Activated naive CD4-positive, alpha-beta T cell treated with anti-CD3 and anti-CD28 coated beads for 36 hours (primary cell): ENCODE measurements at places on chromosomes 13 and 19. TPM values are rescaled to one million over a fixed set of nuclear protein-coding genes. Genes with fewer than 3 reads are reported as not detected.

The LRRC4B gene
- not detected for total RNA-seq

- H3K36me3 ChIP-seq = peaks cover 16% of the 10 kb centered on the region
- no peaks in the 10 kb centered on the region for H3K27me3 ChIP-seq
- H3K4me1 ChIP-seq = peaks cover 14% of the 10 kb centered on the region
- no peak overlapping the region for H3K4me3 ChIP-seq
- H3K27ac ChIP-seq = no peak overlapping the region
- DNase-seq = no peak
These were observed 4.7 kb upstream of the MVB12A start for GRCh38 chr19:17415121-17415520.

GRCh38 chr19:2588081-2588777 lies 112.3 kb downstream of the GADD45B start:
- no peak for DNase-seq
- H3K27ac ChIP-seq = no peak overlapping the region
- H3K4me1 ChIP-seq = no peaks in the 10 kb centered on the region
- no peaks in the 10 kb centered on the region for H3K36me3 ChIP-seq
- no peaks in the 10 kb centered on the region for H3K27me3 ChIP-seq

The ZNF625 gene
- total RNA-seq = 3.5 TPM

DNA sequence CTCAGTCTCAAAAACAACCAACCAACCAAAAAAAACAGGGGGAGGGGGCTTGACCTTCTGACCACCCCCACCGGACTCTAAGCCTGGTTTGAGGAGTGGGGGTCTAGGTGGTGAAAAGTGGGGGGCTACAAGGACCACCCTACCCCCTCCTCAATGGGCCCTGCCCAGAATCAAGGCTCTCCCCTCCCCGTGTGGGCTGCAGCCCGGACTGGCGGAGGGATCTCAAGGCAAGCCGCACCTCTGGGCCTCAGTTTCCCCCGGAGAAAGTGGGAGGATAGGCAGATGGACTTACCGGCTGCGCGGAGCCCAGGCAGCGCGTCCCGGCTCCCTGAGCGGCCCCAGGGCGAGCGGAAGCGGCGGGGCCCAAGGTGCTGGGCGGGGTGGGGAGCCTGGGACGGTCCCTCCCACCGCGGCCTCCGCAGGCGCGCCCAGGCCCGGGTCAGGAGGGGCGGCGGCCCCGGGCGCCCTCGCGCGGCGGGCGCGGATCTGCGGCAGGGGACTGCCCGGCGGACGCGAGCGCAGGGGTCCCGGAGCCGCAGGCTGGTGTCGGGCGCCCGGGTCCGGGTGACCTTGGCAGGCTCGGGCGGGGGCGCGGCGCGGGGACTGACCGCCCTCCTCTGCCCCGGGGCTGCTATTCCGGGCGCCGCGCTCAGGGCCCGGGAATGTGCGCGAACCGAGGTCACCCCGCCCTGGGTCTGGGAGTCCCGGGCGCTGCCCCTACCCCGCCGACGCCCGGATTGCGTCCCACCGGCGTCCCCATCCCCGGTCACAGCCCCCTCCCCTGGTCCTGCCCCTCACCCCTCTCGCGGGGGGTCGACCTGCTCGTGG lies at the start of gene ADAMTSL5:
ADAMTSL5 (minus strand) TSS at position 349 of the 828 bp plus-strand sequence. CDS start 2,076 bp downstream, outside the sequence.
- H3K4me1 ChIP-seq = peaks cover 13% of the 10 kb centered on the region
- peak; percentile 78 for DNase-seq
- peak within 1 kb of the TSS; percentile 63 for H3K4me3 ChIP-seq
- H3K36me3 ChIP-seq = no peaks in the 10 kb centered on the region

The CEACAM19 gene
- 0.27 TPM for total RNA-seq

DNA sequence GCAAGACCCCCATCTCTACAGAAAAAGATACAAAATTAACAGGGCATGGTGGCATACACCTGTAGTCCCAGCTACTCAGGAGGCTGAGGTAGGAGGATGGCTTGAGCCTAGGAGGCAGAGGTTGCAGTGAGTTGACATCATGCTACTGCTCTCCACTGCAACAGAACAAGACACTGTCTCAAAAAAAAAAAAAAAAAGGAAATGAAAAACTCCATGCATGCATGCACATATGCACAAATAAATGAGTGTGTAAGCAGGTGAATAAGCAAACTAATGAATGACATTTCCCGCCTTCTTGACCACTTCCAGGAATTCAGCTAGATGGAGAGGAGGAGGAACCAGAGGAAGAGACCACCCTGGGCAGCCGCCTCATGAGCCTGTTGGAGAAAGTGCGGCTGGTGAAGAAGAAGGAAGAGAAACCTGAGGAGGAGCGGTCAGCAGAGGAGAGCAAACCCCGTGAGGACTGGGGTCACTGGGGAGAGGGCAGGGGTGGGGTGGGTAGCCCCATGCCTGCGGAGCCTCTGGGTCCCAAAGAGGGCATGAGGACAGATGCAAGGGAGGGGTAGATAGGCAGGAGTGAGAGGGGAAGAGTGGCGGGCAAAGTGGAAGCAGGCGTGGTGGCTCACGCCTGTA lies 58.8 kb downstream of the RYR1 start:
- DNase-seq = no peak
- H3K27me3 ChIP-seq = peaks cover 20% of the 10 kb centered on the region
- H3K4me1 ChIP-seq = no peaks in the 10 kb centered on the region
- no peak overlapping the region for H3K27ac ChIP-seq
- no peak overlapping the region for H3K4me3 ChIP-seq

- peaks cover 13% of the 10 kb centered on the region for H3K27me3 ChIP-seq
- no peak overlapping the region for H3K27ac ChIP-seq
- H3K4me1 ChIP-seq = peaks cover 4% of the 10 kb centered on the region
- H3K36me3 ChIP-seq = no peaks in the 10 kb centered on the region
- H3K4me3 ChIP-seq = no peak overlapping the region
- no peak for DNase-seq
These were observed 921 bp upstream of the KLC3 start for GRCh38 chr19:45339629-45340028.

DNA sequence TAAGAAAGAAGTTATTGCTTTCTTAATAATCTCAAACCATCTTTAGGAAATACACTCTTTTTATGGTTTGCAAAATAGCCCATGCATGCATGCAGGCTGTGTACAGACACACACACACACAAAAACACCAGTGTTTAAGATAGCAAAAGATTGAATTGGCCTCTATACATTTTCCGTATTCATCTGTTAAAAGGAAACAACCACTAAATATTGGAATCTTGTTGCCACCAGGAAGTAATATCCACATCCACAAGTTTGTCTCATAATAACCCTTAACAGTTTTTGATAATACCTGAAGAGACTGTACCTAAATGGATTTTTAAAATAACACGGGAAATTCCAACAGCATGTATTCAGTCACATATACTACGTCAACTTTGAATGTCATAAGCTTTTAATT lies 7.3 kb upstream of the MAB21L1 start:
- H3K27me3 ChIP-seq = peaks cover 5% of the 10 kb centered on the region
- no peak overlapping the region for H3K27ac ChIP-seq
- no peak for DNase-seq

DNA sequence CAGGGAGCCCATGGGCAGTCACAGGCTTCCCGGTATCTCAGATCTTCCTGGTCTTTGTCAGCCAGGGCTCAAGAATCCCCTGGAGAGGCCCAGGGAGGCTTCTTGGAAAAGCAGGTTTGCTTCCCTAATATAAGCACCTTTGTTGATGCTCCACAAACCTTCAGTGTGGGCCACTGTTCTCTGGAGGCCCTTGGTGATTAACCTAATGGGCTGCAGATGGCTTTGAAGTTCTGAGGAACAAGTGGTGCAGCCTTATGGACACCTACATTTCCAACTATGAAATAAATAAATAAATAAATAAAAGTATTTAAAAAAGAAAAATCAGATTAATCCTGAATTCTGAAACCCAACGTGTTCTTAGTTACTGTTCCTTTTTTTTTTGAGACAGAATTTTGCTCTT lies at the start of gene BSPH1:
BSPH1 (minus strand) TSS at position 101 of the 400 bp plus-strand sequence; CDS start at position 12, 89 bp downstream.
- no peaks in the 10 kb centered on the region for H3K4me1 ChIP-seq
- no peak within 1 kb of the TSS for H3K4me3 ChIP-seq
- DNase-seq = no peak
- peaks cover 14% of the 10 kb centered on the region for H3K27me3 ChIP-seq
- no peaks in the 10 kb centered on the region for H3K36me3 ChIP-seq
- H3K27ac ChIP-seq = no peak within 1 kb of the TSS

The C1QTNF9B gene
- total RNA-seq = not detected

GRCh38 chr19:43616306-43616705 lies 3.1 kb downstream of the ZNF428 start:
- DNase-seq = no peak
- H3K27ac ChIP-seq = no peak overlapping the region
- H3K27me3 ChIP-seq = no peaks in the 10 kb centered on the region
- peaks cover 5% of the 10 kb centered on the region for H3K36me3 ChIP-seq

- H3K36me3 ChIP-seq = no peaks in the 10 kb centered on the region
- no peak overlapping the region for H3K4me3 ChIP-seq
- H3K27ac ChIP-seq = no peak overlapping the region
- H3K27me3 ChIP-seq = peaks cover 21% of the 10 kb centered on the region
These were observed 158.9 kb downstream of the EFNB2 start for GRCh38 chr13:106376401-106377112.

The RUBCNL gene
- 3.7 TPM for total RNA-seq

GRCh38 chr19:12564016-12564664 lies 12.9 kb upstream of the ZNF564 start:
- peaks cover 4% of the 10 kb centered on the region for H3K4me1 ChIP-seq
- DNase-seq = peak; percentile 96
- no peaks in the 10 kb centered on the region for H3K36me3 ChIP-seq
- H3K27ac ChIP-seq = no peak overlapping the region

DNA sequence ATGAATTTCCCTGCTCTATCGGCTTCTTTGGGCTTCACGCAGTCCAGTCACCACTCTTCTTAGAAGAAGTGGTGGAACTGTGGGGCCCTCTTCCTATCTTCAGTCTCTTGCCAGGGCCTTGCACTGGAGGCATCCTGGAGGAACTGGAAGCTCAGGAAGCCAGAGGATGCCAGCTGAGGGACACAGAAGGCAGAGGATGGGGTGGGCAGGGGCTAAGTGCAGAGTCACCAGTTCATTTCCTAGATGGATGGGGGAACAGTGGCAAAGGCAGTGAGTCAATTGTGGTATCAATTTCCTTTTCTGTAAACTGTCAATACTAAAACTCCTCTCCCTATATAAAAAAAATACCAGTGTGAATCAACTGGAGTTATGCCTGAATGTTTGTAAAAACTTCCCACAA lies 419.7 kb downstream of the KLF12 start:
- no peaks in the 10 kb centered on the region for H3K27me3 ChIP-seq
- H3K4me1 ChIP-seq = peaks cover 52% of the 10 kb centered on the region
- peak; percentile 37 for DNase-seq
- peaks cover 25% of the 10 kb centered on the region for H3K36me3 ChIP-seq
- H3K27ac ChIP-seq = peak overlapping the region; percentile 55

DNA sequence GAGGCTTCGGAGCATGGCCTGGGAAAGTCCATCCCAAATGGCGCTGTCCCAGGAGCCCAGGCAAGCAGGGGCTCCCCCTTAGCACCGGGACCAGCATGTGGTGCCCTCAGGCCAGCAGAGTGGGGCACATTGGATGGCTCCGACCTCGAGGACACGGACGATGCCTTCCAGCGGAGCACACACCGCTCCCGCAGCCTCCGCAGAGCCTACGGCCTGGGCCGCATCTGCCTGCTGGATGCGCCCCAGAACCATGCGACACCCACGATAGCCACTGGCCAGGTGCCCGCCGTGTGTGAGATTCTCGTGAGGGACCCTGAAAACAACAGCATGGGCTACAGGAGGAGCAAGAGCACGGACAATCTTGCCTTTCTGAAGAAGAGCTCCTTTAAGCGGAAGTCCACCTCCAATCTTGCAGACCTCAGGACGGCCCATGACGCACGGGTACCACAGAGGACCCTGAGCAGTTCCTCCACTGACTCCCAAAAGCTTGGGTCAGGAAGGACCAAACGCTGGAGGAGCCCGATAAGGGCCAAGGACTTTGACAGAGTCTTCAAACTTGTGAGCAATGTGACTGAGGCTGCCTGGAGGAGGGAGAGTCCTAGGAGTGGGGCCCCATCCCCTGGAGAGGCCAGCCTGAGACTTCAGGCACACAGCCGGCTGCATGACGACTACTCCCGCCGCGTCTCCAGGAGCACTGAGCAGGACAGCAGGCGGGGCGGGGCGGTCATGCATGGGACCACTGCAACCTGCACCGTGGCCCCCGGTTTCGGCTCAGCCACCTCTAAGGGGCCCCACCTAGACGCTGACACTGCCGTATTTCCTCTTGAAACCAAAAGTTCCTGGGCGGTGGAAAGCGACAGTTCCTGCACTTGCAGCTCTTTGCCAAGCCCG lies 63.1 kb downstream of the SPATA13 start:
- no peaks in the 10 kb centered on the region for H3K36me3 ChIP-seq
- DNase-seq = no peak
- H3K4me3 ChIP-seq = no peak overlapping the region
- H3K27ac ChIP-seq = no peak overlapping the region

DNA sequence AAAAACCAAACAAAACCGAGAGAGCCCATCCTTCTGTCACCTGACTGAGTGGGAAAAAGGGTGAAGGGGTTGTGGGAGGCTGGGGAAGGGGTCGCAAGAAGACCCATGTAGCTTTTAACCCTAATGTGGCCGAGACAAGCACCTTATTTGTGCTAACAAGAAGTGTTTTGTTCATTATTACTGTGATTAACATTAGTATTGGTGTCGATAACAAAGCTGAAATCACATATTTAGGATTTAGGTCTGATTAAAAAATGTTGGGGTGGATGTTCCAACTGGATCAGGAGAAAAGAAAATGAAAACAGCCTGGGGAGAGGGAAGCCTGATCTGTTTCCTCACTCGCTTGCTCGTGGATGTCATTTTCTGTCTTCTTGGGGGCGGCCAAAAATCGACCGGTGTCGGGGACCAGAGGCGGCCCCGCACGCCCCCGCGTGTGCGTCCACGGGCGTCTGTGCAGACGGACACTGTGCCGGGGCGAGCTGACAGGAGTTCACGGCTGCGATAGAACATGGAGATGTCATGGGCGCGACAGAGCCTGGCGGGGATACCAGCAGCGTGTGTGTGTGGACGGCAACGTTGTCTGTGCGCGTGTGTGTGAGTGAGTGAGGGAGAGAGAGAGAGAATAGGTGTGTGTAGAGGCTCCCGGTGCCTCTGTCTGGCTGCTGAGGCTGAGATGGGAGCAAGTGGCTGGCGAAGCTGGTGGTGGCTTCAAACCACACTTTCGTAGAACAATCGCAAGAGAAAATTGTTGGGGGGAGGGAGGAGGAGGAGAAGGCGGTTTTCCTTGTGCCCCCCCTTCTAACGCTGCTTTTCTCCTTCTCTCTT lies 29.1 kb downstream of the NFIX start:
- H3K4me3 ChIP-seq = peak overlapping the region; percentile 60
- H3K4me1 ChIP-seq = peaks cover 22% of the 10 kb centered on the region
- H3K27me3 ChIP-seq = peaks cover 7% of the 10 kb centered on the region

DNA sequence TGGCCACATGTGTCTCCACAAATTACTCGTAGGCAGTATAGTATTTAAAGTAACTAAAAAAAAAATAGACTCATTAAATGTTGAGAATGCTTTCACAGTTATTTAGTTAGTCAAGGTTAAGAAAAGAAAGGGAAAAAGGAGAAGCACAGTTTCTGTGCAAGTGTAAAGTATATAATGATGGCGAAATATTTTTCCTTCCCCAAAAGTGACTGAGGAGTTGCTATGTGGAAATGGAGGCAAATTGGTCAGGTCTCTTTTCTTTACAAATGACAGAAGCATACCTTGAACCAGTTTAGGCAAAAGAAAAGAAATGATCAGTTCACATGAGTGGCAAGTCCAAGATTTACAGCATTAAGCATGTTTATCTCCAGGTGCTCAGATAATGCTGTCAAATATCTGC lies 18.0 kb downstream of the CSNK1A1L start:
- H3K4me3 ChIP-seq = no peak overlapping the region
- no peaks in the 10 kb centered on the region for H3K27me3 ChIP-seq
- no peaks in the 10 kb centered on the region for H3K4me1 ChIP-seq
